Skin of body (tissue), 3 donors: ENCODE measurements at places on chromosomes 16 and 17. TPM values are rescaled to one million over a fixed set of nuclear protein-coding genes. Genes with fewer than 3 reads are reported as not detected.

- DNase-seq, result peak; percentile 76
These were observed at the start of the genes ACADVL and DLG4 for GRCh38 chr17:7219812-7220592. Gene ACADVL, plus strand, starts transcription at chr17:7219938. Its CDS starts 47 bp downstream, at chr17:7219985. Gene DLG4, minus strand, starts transcription at chr17:7219836.

DNA sequence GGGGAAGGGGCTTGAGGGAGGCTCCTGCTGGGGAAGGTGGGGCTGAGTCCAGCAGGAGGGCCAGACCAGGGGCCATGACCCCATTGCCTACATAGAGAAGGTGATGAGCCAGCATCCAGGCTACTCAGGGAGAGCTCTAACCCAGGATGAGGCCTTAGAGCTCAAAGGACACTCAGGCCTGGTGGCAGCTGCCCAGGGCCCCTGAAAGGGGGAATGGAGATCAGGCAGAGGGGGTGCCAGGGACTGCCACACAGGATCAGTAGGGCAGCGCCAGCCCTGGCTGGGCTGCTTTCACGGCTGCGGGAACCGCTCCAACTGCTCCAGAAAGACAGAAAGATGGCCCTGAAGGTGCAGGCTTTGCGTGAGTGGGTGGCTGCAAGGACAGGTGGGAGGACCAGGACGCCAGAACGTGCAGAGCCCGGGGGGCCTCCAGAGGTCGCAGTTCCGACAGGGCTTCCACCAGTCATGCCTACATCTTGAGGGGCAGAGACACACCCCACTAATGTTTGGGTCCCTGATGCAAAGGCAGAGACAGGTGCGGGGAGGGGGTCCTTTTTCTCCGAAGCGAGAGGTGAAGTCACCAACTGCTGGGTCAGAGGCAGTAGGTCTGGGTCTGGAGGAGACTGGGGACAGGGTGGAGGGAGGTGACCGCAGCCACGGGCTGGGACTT lies 882 bp upstream of the ATP6V0C start:
- no peak for DNase-seq

MEIOC gene
- 0.10 TPM for total RNA-seq

DNA sequence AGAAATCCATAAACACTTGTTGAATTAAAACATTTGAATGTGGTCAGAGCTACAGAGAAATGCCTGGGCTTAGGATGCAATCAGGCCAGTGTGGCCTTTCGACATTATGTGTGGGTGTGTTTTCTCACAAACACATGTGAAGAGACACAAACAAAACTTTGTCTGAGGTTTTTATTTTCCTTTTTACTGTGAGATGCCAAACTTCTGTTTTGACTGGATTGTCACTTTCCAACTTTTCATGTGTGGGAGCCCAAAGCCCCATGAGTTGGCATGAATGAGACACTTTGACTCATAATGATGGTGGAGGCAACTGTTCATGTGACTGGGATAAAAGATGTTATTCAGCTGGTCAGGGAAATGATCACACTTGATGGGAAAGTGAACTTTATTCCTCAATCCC lies 71.9 kb upstream of the GAS7 start:
- DNase-seq, result no peak

DNA sequence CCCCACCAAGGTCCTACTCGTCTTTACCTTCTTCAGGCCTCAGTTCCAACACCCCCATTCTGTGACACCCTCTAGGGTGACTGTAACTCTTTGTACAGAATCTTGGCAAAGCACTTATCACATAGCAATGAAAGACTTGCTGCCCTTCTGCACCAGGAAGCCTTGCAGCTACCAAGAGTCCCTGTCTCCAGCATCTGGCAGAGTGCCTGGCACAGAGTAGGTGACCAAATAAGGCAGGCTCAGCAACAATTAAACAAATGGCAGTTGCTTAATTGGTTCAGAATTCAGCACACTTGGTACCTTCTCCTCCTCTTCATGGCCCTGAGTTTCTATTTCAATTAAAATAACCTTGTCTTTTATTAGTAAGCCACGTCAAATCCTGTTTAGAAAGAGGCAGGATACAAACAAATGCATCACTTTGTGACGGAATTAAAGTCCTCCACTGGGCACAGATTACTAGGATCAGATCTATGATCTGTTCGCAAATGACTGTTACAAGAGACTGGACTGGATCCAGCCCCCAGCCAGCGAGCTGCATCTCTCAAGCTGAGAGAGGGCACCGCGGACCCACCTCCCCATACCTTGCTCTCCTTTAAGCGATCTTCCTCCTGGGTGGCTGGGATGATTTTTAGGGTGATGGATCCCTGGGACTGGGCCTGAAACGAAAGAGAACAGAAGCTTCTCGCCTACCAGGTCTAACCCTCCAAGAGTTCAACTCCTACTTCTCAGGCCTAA lies 9.4 kb downstream of the MPP3 start:
- no peak for DNase-seq

ABCA5 gene
- 35.7 TPM for total RNA-seq

ZG16 gene
- total RNA-seq, result not detected

- no peak for DNase-seq
These were observed 270.6 kb downstream of the MAF start for GRCh38 chr16:79329967-79330366.
